ENCODE measurements at places on chromosomes 11 and 22. TPM values are rescaled to one million over a fixed set of nuclear protein-coding genes. Genes with fewer than 3 reads are reported as not detected.
A peak's percentile ranks its signal among the peaks of the same experiment; 100 is the strongest.

DNA sequence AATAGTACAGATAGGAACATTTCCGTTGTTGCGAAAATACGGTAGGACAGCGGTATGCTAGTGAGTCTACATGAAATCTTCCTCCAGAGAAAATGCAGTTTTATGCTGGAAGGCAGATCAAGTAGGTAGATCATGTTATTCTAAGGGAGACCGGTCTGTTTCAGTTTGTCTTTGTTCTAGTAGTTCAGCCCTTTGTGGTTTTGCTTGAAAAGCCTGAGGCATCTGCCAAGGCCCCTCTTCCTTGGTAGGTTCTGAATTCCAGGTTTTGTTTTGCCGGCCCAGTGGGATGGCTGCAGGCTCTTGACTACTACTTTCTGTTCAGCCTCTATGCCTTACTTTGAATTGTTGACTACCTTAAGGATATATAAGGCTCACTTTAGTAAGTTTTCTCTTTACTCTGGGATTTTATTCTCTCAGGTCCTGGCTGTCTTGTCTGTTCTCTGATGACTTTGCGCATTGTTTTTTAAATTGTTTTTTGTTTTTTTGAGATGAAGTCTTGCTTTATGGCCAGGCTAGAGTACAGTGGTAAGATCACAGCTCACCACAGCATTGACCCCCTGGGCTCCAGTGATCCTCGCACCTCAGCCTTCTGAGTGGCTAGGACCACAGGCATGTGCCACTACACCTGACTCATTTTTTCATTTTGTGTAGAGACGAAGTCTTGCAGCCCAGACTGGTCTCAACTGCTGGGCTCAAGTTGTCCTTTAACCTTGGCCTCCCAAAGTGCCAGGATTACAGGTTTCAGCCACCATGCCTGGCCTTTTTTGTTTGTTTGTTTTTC, 53.7 kb downstream of the HIPK3 start:
- no peak overlapping the region for H3K27ac ChIP-seq
- H3K4me1 ChIP-seq, result peaks cover 11% of the 10 kb centered on the region
- no peak overlapping the region for H3K4me3 ChIP-seq

DNA sequence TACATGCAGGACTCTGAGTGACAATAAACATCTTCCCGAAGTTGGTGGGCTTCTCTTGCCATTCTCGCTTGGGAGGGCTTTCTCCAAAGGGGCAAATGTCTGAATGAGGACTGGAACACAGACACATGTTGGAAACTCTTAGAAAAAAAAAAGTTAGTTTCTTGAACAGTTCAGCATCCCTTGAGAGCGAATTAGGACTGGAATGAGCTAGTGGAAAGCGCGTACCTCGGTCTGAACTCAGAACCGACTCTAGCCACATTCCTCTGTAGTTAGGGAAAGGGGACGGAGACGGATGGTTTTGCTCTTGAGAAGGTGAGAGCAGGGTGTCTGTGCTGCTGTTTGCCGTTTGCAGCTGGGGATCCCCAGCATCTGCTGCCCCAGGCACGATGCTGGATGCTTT, 517.3 kb downstream of the TBC1D22A start:
- no peaks in the 10 kb centered on the region for H3K4me1 ChIP-seq
- H3K4me3 ChIP-seq, result no peak overlapping the region
- no peak for DNase-seq
- no peak overlapping the region for H3K27ac ChIP-seq

DNA sequence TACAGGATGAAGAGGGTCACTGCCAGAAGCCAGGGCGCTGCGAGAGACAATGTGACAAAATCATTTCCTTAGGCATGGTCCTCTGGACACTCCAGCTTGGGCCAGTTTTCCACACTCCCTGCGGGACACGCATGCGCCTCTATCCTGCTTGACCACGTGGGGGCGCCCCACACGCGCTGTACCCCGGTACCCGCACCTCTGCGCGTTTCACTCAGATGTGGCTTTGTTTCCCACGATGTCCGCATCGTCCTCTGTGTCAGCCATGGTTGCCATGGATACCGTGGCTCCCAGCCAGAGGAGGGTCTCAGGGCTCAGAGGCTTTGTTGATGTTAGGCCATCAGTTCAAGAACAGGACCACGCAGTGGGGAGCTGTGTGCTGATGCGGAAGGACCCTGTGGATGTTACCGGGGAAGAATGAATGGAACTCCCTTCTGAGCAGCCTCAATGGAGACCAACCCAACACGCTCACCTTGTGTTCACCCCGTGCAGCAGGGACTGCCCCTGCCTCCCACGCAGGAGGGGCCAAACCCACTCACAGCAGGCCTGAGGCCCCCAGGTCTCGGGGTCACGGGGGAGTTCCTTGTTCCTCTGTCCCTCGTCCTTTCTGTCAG, 101.1 kb upstream of the SLC22A12 start:
- H3K27ac ChIP-seq, result no peak overlapping the region
- H3K4me3 ChIP-seq, result no peak overlapping the region
- no peaks in the 10 kb centered on the region for H3K4me1 ChIP-seq
- DNase-seq, result peak; percentile 92
- peaks cover 55% of the 10 kb centered on the region for H3K27me3 ChIP-seq
- no peaks in the 10 kb centered on the region for H3K36me3 ChIP-seq

DNA sequence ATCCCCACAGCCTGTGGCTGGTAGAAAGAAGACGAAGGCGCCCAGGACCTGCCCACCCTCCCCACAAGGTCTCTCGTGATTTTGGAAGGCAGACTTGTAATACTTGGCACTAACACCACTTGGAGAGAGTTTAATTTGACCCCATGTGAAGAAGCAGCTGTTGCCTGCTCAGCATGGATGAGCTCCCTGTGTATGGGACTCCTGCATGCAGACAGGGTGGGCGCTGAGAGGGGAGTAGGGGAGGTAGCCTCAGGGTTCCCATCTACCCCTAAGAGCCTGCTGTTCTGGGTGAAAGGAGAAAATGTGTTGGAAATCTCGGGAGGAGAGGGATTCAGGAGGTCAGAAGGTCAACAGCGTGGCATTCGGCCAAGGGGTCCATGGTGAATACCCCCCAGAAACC, 625.9 kb downstream of the TBC1D22A start:
- DNase-seq, result no peak
- H3K36me3 ChIP-seq, result no peaks in the 10 kb centered on the region
- no peaks in the 10 kb centered on the region for H3K4me1 ChIP-seq
- no peak overlapping the region for H3K4me3 ChIP-seq
- no peak overlapping the region for H3K27ac ChIP-seq

DNA sequence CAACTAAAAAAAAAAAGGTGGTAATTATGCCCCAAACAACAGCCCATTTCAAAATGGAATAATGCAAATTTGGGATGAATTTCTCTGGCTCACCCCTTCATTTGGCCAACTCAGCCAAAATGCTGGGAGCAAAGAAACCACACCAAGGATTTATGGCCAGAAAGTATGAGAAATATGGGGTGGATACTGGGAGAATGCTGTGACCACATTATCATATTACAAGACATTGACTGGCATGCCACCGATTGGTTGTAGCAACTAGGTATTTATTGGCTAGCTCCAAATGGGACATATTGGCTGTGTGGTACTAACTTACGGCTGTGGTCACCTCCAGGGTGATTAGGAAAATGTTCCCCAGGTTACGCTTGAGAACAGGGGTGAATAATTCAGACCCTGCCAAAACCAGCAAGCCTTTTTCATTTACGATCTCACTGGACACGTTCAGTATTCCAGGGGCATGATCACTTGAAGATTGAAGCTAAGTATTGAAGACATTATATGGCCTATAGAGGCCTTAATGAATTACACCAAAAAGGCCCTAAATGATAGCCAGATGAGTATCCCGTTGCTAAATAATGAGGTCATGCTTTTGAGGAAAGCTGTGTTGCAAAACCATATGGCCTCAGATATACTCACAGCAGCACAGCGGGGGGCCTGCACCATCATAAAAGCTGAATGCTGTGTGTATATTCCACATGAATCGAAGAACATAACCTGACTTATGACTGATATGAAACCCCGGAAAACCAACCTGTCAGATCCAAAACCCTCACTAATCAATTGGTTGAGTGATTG, 3.8 kb upstream of the FDX1 start:
- H3K27ac ChIP-seq, result no peak overlapping the region
- peaks cover 10% of the 10 kb centered on the region for H3K27me3 ChIP-seq
- H3K36me3 ChIP-seq, result no peaks in the 10 kb centered on the region
- no peak for DNase-seq
- H3K4me1 ChIP-seq, result peaks cover 5% of the 10 kb centered on the region

The FXYD6 gene
- total RNA-seq, result 95.6 TPM

- no peaks in the 10 kb centered on the region for H3K4me1 ChIP-seq
- no peak for DNase-seq
- H3K36me3 ChIP-seq, result no peaks in the 10 kb centered on the region
Observed at GRCh38 chr22:20648306-20648903, 125.5 kb upstream of the SERPIND1 start.

GRCh38 chr11:57903441-57904123, 120.1 kb upstream of the OR9Q1 start:
- H3K27ac ChIP-seq, result no peak overlapping the region
- H3K27me3 ChIP-seq, result no peaks in the 10 kb centered on the region
- H3K36me3 ChIP-seq, result no peaks in the 10 kb centered on the region
- H3K4me1 ChIP-seq, result no peaks in the 10 kb centered on the region

- no peak overlapping the region for H3K27ac ChIP-seq
- no peak overlapping the region for H3K4me3 ChIP-seq
- H3K4me1 ChIP-seq, result peaks cover 8% of the 10 kb centered on the region
- no peak for DNase-seq
- H3K27me3 ChIP-seq, result no peaks in the 10 kb centered on the region
- no peaks in the 10 kb centered on the region for H3K36me3 ChIP-seq
Observed at GRCh38 chr22:31893460-31893859, 50.9 kb upstream of the YWHAH start.

The ROBO3 gene
- total RNA-seq, result 12.6 TPM

- H3K27ac ChIP-seq, result no peak overlapping the region
- H3K4me1 ChIP-seq, result peaks cover 12% of the 10 kb centered on the region
- DNase-seq, result no peak
- no peaks in the 10 kb centered on the region for H3K36me3 ChIP-seq
- peaks cover under 1% of the 10 kb centered on the region for H3K27me3 ChIP-seq
Observed at GRCh38 chr11:2092956-2093412, 46.2 kb downstream of the IGF2 start.

- no peaks in the 10 kb centered on the region for H3K27me3 ChIP-seq
- H3K4me3 ChIP-seq, result no peak overlapping the region
- H3K4me1 ChIP-seq, result no peaks in the 10 kb centered on the region
- peak; percentile 75 for DNase-seq
- no peak overlapping the region for H3K27ac ChIP-seq
Observed at GRCh38 chr11:83836883-83837654, 550.9 kb upstream of the CCDC90B start.

The MUC5AC gene
- total RNA-seq, result not detected

The CELSR1 gene
- 18.0 TPM for total RNA-seq

The ZNF280A gene
- total RNA-seq, result 3.7 TPM

DNA sequence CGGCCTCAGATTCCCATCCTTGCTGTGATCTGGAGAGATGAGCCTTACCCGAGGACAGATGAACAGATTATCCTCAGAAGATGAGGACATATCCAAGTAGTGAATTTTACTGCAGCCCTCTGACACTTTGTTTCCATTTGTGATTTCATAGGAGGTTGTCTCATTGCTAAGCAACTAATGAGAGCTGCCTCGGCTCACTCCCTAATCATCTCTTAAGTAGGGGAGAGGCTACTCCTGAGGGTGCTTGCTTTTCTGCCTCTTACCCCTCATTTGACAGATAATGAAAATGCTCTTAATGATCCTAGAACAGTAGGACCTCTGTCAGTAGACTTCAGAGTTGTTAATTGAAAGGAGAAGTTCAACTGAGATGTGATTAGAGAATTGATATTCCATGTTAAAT, 150.9 kb downstream of the TBC1D22A start:
- no peaks in the 10 kb centered on the region for H3K27me3 ChIP-seq
- DNase-seq, result no peak
- no peak overlapping the region for H3K27ac ChIP-seq
- peaks cover 2% of the 10 kb centered on the region for H3K4me1 ChIP-seq
- no peak overlapping the region for H3K4me3 ChIP-seq
- H3K36me3 ChIP-seq, result no peaks in the 10 kb centered on the region

DNA sequence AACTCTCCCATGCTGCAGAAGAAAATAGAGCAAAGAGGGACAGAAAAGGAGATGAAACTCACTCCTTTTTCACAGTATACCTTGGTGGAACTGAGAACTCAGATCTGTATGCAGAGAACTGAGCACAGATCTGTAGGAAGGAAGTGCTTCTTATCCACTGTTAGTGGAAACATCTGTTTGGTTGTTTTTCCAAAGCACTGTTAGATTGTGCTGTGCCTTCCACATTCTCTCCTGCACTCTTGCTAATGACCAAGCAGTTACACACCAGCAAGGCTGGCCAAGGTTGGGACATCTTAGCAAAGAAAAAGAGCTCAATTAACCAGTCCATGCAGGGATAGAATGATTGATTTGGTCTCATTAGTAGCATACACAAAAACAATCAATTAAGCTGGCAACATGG, 20.1 kb upstream of the SIK2 start:
- H3K27ac ChIP-seq, result no peak overlapping the region
- no peaks in the 10 kb centered on the region for H3K36me3 ChIP-seq
- H3K4me3 ChIP-seq, result no peak overlapping the region
- peaks cover 6% of the 10 kb centered on the region for H3K4me1 ChIP-seq

GRCh38 chr11:128796270-128796669, 70.8 kb downstream of the KCNJ1 start:
- H3K27ac ChIP-seq, result no peak overlapping the region
- no peaks in the 10 kb centered on the region for H3K36me3 ChIP-seq
- DNase-seq, result no peak
- no peaks in the 10 kb centered on the region for H3K27me3 ChIP-seq
- no peaks in the 10 kb centered on the region for H3K4me1 ChIP-seq

DNA sequence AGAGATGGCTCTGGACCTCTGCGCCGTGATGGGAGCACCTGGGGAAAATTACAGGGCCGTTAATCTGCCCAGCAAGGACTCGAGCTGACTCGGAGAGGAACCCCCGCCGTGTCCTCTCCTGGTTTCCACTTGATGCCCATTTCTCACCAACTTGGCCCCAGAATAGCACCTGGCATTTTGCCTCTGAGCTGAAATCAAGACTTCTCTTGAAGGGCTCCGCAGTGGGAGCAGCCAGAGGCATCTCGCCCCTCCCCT, 19.0 kb upstream of the CABP7 start:
- DNase-seq, result no peak
- H3K4me1 ChIP-seq, result peaks cover 52% of the 10 kb centered on the region
- H3K4me3 ChIP-seq, result no peak overlapping the region
- H3K36me3 ChIP-seq, result no peaks in the 10 kb centered on the region
- peaks cover 25% of the 10 kb centered on the region for H3K27me3 ChIP-seq

DNA sequence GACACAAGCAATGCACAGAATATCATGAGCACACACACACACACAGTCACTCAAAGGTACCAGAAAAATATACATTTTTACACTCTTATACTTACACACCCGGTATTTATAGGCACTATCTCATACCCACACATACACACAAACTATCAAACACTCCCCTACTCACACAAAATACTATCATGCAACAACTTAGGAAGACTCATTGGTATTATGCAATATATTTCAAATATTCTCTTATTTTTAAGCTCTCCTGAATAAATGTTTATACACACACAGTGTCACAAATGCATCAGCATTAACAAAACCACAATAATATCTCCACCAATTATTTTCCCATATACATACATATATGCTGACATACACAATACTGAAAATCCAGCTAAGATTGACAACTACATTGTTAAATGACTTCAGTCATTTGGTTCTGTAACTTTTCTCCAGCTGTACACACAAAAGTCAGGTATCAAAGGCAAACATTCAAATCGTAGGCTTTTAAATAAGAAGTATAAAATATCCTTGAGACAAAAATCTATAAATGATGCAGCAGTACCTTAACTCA, 2.6 kb upstream of the OR51I1 start:
- no peak overlapping the region for H3K4me3 ChIP-seq
- no peaks in the 10 kb centered on the region for H3K27me3 ChIP-seq
- no peak overlapping the region for H3K27ac ChIP-seq

Measured in neural progenitor cell (in vitro differentiated cells).